ENCODE measurements at places on chromosomes 1 and 21. TPM values are rescaled to one million over a fixed set of nuclear protein-coding genes. Genes with fewer than 3 reads are reported as not detected.

DNA sequence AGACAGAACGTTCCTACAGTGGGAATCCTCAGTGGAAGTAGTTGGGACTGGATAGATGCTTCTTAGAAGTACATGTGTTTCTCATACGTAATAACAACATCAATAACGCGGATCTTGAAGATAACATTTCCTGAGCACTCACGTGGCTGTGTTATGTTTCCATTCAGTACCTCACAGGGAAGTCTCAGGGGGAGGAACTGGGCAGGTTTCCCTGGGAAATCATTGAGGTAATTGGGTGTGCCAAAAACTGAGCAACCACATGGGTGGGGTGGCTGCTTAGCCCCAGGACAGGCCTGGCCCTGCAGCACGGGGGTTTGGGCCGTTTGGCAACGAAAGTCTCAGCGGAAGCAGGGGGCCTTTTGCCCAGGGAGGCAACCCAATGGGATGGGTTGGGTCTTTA, 133.8 kb downstream of the ZSCAN20 start:
- no peaks in the 10 kb centered on the region for H3K27me3 ChIP-seq
- DNase-seq: peak; percentile 62
- no peak overlapping the region for H3K4me3 ChIP-seq
- H3K4me1 ChIP-seq: peaks cover 2% of the 10 kb centered on the region
- peak overlapping the region; percentile 73 for H3K27ac ChIP-seq
- no peaks in the 10 kb centered on the region for H3K36me3 ChIP-seq

The SLC2A5 gene
- polyA plus RNA-seq: 0.86 TPM

DNA sequence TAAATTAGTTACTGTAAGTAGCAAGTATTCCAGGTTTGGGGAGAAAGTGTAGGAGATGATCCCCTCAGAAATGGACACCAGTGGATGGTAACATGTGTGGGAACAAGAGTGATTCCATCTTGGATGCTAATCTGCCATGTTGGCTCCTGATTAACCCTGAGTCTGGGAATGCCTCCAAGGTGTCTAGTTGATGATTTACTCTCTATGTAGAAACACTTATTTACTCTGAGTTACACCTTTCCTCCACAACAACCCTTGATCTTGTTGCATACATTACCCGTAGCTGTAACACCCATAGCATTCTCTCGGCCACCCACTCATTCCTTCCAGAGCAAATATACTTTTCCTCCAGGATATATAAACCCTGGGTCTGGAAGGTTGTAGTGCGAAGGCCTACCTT, 315.9 kb upstream of the GREM2 start:
- no peaks in the 10 kb centered on the region for H3K4me1 ChIP-seq
- no peaks in the 10 kb centered on the region for H3K36me3 ChIP-seq
- DNase-seq: no peak
- no peak overlapping the region for H3K4me3 ChIP-seq

DNA sequence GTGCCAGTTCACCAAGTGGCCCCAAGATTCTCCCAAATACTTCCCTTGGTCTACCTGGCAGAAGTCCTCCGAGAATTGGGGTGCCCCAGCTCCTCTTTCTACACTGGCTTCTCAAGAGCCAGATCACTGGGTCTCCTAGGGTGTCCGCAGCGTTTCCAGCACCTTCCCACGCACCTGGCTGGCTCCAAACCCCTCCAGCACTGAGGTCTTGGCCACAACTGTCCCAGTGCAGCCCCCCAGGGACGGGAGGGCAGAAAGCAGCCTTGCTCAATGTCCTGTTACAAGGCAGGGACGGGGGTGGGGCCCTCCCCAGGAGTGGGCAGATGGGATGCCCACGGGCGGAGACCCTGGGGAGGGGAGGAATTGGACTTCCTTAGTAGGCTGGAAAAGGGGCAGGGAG, 1.1 kb downstream of the ECE1 start:
- peaks cover 22% of the 10 kb centered on the region for H3K4me1 ChIP-seq
- H3K27ac ChIP-seq: peak overlapping the region; percentile 75
- DNase-seq: no peak
- no peaks in the 10 kb centered on the region for H3K27me3 ChIP-seq
- no peaks in the 10 kb centered on the region for H3K36me3 ChIP-seq

The ORC1 gene
- not detected for polyA plus RNA-seq

The COL11A1 gene
- polyA plus RNA-seq: not detected

- H3K27me3 ChIP-seq: no peaks in the 10 kb centered on the region
- DNase-seq: no peak
- H3K27ac ChIP-seq: peak overlapping the region; percentile 33
- no peak overlapping the region for H3K4me3 ChIP-seq
Measured at GRCh38 chr1:212225416-212225815, 59.8 kb upstream of the PPP2R5A start.

GRCh38 chr1:177230228-177231016, 59.7 kb downstream of the BRINP2 start:
- H3K4me1 ChIP-seq: no peaks in the 10 kb centered on the region
- H3K27me3 ChIP-seq: no peaks in the 10 kb centered on the region
- H3K27ac ChIP-seq: no peak overlapping the region
- H3K36me3 ChIP-seq: no peaks in the 10 kb centered on the region
- DNase-seq: no peak
- no peak overlapping the region for H3K4me3 ChIP-seq

The LIN28A gene
- polyA plus RNA-seq: not detected

DNA sequence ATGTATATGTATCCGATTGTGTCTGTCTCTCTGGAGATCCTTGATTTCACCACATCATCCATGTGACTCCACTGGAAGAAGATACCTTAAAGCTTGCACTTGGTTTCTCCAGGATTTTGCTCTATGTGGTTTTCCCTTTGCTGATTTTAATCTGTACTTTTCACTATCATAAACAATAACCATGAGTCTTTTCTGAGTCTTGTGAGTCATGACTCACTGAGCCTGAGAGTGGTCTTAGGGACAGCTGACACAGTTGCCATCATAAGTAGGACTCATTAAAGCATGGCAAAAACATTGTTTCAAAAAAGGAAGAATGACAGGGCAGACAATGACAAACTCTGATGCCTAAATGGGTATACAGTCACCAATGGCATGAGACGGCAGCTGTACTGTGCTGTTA, 226.2 kb downstream of the AKT3 start:
- no peak overlapping the region for H3K27ac ChIP-seq
- H3K27me3 ChIP-seq: no peaks in the 10 kb centered on the region
- H3K4me3 ChIP-seq: no peak overlapping the region
- no peak for DNase-seq

DNA sequence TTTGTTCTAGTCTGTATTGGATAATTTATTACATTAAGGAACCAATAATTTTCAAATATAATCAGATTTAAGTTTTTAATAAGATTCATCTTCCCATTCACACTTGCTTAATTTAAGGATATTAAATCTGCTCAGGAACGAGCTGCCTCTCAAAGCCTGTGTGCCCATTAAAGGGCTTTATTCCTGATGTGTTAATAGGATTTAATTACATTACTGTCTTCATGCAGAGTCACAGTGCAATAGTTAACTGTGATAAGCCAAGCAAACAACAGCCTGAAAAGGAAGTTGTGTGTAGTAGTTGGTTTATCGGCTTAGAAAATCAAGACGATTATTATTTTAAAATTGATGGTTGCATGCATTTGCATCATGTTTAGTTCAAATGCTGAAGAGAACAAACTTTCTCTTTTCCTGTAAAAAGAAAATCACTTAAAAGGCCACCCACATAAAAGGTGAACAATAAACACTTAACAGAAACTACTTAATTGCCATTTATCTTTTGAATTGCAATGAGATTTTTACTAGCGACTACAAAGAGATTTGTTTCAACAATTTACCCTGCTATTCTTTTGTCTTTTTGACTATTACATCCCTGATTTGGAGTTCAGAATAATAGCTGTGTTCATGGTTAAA, 174.6 kb downstream of the RWDD3 start:
- no peak overlapping the region for H3K4me3 ChIP-seq
- no peak for DNase-seq
- H3K4me1 ChIP-seq: no peaks in the 10 kb centered on the region
- no peak overlapping the region for H3K27ac ChIP-seq
- H3K36me3 ChIP-seq: no peaks in the 10 kb centered on the region
- no peaks in the 10 kb centered on the region for H3K27me3 ChIP-seq

The ASPM gene
- polyA plus RNA-seq: 0.08 TPM

DNA sequence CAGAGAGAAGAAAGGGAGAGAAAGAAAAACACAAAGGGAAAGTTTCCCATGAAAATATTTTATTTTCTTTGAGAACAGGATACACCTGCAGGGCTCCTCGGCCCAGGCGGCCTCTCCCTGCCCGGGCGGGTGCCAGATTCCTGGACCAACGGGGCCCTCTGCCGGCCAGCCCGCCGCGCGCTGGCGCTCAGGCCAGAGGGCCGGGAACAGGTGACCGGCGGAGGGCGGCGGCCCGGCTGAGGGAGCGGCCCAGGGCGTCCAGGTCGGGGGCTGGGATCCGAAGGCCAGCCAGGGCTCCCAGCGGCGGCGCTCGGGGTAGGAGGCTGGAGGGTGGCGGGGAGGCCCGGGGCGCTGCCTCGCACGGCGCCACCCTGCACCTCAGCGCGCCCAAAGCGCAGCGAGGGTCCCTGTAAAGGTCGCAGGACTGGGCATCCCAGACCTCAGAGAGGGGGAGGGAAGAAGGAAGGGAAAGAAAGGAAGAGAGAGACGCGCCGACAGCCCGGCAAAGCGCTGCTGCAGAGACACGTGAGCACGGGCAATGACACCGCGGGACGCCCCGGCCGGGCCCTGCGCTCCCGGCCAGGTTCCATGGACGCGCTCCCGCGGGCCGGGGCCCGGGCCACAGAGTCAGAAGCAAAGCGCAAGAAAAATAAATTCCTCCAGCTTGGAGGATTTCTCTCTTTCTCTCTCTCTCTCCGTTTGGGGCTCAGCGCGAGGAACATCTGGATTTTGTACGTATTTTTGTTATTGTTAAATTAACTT, 927 bp downstream of the WNT9A start:
- no peaks in the 10 kb centered on the region for H3K36me3 ChIP-seq
- peaks cover 24% of the 10 kb centered on the region for H3K4me1 ChIP-seq
- no peaks in the 10 kb centered on the region for H3K27me3 ChIP-seq
- peak overlapping the region; percentile 61 for H3K4me3 ChIP-seq
- DNase-seq: peak; percentile 78
- H3K27ac ChIP-seq: peak overlapping the region; percentile 95

DNA sequence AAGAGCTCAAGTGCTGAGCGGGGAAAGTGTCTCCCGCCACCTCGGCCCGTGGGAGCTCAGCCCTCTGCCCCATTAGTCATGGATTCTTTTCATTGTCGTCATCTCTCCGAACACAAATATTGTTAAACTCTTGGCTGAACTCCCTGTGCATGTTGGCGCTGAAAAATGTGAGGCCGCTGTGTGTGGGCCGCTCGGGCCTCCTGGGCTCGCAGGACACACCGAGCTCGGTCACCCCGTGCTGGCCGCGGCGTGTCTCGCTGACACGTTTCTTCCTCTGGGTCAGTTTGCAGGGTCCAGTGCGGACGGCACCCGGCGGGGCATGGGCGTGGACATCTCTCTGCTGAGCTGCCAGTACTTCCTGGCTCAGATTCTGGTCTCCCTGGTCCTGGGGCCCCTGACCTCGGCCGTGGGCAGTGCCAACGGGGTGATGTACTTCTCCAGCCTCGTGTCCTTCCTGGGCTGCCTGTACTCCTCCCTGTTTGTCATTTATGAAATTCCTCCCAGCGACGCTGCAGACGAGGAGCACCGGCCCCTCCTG, 25.6 kb downstream of the SLC45A1 start:
- H3K27ac ChIP-seq: no peak overlapping the region

GRCh38 chr21:26001356-26001755, 169.2 kb downstream of the APP start:
- H3K4me1 ChIP-seq: no peaks in the 10 kb centered on the region
- H3K4me3 ChIP-seq: no peak overlapping the region
- no peak for DNase-seq
- no peaks in the 10 kb centered on the region for H3K27me3 ChIP-seq
- H3K36me3 ChIP-seq: no peaks in the 10 kb centered on the region

DNA sequence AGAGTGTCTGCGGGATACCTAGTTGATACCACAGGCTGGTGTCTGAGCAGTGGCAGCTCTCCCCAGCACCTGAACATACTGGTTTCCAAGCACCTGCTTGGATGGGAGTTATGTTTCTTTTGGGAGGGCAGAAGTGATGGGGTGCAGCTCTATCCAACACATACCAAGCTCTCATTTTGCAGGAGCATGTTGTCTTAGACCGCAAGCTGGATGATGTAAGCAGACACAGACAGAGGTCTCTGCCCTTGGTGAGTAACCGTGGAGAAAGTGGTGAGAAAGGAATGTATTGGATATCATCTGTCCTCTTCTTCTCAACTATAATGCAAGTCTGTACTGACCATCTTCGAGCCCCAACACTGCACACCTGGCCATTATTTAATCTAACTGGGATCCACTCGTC, 37.4 kb downstream of the ZNF496 start:
- H3K36me3 ChIP-seq: no peaks in the 10 kb centered on the region
- no peak for DNase-seq
- H3K4me1 ChIP-seq: no peaks in the 10 kb centered on the region
- no peak overlapping the region for H3K27ac ChIP-seq
- no peak overlapping the region for H3K4me3 ChIP-seq
- H3K27me3 ChIP-seq: no peaks in the 10 kb centered on the region

DNA sequence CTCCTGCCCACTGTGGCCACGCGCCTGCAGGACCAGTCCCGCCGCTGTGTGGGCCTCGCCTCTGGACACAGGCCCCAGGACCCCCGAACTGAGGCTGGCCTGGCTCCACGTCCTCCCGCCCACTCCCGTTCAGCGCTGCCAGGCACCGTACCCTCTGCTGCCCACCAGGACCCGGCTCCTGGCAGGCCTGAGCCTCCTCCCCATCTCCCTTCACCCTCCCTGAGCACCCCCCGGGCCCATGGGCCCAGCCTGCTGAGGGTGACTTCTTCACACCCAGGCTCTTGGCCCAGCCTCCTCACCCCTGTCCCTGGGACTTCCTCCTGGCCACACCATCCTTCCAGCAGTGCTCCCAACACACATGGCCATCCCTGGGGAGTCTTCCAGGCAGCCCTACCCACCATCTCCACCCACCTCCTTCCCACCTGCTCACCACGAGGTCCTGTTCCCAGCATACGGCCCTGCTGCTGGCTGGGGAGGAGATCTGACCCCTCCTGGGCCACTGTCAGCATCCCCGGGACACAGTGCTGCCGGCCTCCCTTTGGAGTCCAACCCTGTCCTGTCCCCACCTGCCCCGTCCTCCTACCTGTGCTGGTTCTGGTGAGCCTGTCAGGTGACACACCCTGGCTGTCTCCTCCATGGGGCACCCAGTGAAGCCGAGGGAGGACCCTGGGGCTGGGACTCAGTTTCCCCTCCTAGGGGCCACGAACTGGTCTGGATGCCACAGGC, 53.7 kb downstream of the SLX9 start:
- no peaks in the 10 kb centered on the region for H3K36me3 ChIP-seq
- no peak overlapping the region for H3K27ac ChIP-seq
- peaks cover 19% of the 10 kb centered on the region for H3K4me1 ChIP-seq
- no peak for DNase-seq
- no peak overlapping the region for H3K4me3 ChIP-seq

The KIF14 gene
- not detected for polyA plus RNA-seq

The RXFP4 gene
- polyA plus RNA-seq: 0.07 TPM
